ENCODE measurements at places on chromosomes 16 and 17.
A peak's percentile ranks its signal among the peaks of the same experiment; 100 is the strongest.

- DNase-seq: no peak
These were observed 549 bp downstream of the SLC26A11 start for GRCh38 chr17:80220736-80221215.

DNA sequence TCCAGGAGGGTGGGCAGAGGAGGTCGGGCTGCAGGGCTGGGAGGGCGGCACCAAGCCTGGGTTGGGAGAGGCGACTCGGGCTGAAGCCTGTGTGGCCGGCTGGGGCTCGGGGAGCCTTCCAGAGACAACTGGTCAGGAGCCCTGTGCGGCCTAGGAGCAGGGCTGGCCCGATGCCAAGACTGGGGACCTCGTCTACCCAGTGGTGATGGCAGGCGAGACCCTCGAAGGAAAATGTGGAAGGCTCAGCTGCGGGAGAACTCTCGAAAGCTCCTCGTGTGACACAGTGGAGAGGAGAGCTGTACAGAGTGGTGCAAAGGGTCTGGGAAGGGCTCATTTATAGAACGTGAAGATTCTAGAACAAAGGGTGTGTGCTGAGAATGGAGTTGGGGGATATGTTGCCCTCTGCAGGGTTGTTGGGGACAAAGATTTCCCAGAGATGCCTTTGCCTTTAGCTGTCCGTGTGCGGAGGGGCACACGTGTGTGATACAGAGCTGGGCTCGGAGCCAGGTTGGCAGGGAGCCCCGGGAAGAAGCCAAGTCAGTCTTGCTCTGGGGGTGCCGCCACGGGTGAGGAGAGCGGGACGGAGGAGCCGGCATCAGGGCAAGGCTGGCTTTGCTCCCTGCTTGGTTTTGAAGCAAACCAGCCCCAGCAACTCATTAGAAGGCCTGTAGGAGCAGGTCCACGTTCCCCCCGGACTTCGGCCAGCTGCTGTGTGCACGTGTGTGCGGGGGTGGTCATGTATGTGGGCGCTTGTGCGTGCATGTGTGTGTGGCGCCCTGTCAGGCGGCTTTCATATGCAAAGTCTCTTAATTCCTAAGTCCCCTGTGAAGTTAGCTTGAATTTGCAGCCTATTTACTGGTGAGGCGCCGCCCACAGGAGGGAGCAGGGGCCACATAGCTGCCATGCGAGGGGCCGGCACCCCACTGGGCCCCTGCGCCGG lies 132.4 kb upstream of the CHMP6 start:
- no peak for DNase-seq

- no peak for DNase-seq
These were observed 42.0 kb upstream of the ACSF3 start for GRCh38 chr16:89051521-89052166.

DNA sequence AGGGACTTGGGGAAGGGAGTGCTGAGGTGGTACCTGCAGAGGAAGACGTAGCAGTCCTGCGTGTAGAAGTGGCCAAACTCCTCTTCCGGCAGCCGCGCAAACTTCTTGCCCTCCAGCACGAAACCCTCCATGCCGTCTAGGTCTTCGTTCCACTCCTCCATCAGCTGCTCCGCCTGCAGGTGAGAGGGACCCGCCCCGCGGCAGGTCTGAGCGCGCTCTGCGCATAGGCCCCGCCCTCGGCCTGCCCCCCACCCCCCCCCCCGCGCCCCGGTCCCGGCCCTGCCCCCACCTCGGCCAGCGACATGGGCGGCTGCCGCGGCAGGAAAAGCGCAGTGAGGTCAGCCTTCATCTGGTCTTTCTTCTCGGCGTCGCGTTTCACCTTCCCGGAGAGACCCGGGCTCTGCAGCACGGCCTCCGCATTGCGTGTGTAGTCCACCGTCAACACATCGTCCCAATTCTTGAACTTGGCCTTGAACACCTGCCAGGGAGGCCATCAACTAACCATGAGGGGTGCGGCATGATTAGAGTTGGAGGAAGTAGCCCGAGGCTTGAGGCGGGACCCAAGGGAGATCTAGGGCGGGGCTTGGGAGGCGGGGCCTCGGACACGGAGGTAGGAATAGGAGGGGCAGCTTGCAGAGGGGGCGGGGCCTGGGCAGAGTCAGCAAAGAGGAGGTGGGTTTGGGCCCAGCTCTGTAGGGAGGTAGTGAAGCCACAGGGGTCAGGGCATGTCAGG lies 11.5 kb downstream of the FLII start:
- DNase-seq: peak; percentile 13

- DNase-seq: no peak
These were observed 3.2 kb downstream of the CRK start for GRCh38 chr17:1452836-1453235.

DNA sequence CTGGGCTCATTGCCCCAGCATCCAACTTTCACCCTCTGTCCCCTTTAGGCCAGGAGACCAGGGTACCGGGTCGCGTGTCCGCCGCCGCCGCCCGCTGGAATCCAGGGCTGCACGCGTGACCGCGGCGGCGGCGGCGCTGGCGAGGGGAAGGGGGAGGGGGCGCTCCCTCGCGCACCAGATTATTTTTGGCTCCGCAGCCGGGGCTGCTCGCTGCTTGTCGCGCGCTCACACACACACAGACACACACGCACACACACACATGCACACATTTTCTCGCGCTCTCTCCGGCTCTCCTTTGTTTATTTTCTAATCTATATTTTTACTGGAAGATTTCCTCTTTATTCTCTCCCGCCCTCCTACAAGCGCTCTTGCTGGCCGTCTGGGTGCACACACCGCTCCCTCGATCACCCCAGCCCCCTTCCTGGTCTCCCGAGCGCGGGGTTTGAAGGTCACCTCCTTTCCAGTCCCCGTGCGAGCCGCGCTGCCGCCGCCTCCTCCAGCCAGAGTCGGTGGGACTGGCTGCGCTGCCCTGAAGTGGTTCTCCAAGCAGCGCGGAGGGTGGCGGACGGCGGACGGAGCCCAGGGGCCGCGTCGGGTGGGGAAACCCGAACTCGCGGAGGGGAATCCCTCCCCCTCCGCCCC lies 921.4 kb upstream of the EEF2KMT start:
- DNase-seq: no peak

DNA sequence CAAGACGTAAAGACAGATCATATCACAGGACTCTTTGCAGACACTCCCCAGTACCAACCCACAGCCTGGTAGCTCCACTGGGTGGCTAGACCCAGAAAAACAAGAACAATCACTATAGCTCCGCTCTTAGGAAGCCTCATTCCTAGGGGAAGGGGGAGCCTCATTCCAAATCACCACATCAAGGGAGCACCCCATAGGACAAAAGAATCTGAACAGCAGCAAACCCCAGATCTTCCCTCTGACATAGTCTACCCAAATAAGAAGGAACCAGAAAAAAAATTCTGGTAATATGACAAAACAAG lies 237.8 kb downstream of the CEP112 start:
- no peak for DNase-seq
